Fibroblast of skin of abdomen (primary cell): ENCODE measurements at places on chromosomes 11 and 22.
A peak's percentile ranks its signal among the peaks of the same experiment; 100 is the strongest.

DNA sequence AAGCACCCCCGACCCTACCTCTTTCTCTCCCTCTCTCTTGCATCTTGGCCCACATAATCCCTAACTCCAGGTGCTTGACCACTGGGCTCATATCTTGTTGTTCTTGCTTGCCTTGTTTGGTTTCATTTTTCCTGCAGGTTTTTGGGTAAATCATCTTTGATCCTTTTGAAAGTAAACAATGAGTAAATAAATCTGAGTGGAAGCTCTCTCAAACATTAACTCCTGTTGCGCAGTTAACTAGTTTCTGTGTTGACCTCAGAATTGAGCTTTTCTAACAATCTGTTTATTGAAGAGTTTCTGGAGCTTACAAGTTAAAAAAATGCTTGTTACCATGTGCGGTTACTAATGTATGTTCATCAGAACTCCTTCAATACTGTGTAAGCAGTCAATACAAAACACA is 38.8 kb upstream of the MICAL2 start:
- DNase-seq = no peak

- peak; percentile 58 for DNase-seq
Measured at GRCh38 chr22:36757668-36758211, 18.2 kb downstream of the IFT27 start.

GRCh38 chr22:25908212-25908611 is 166.2 kb downstream of the MYO18B start:
- DNase-seq = no peak

DNA sequence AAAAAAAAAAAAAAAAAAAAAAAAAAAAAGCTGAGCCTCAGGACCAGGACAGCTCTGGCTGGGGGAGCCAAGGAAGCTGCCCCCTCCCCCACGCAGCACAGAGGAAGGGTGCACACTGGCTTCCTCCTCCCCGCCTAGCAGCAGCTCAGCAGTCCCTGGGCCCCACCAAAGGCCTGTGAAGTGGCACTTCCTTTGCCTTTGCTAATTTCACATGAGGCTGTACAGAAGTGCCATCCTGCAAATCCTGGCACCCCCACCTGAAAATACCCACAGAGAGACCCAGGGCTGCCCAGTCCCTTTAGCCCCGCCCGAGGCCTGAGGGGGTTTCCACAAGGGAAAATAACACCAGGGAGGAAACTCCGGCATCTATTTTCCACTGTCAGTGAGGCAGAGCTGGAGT is 3.9 kb downstream of the RHOG start:
- no peak for DNase-seq

DNA sequence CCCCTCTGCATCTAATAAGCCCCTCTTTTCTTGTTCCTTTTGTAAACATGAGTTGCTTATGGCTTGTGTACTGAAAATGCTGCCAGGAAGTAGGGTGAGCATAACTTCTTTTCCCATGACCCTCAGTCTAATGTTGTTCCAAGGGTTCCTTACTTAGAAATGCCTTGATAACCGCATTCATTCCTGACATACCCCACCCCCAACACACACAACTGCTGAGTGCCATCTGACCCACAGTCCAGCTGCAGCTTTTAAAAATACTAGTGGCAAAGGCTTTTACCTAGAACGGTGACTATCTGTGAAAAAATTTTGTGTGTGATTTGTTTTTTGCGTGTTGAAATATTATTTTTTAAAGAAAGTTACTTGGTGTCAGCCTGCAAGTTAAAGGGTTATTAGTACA is 52.6 kb downstream of the ARHGAP42 start:
- DNase-seq = peak; percentile 78

GRCh38 chr11:3203221-3204043 is 15.2 kb downstream of the MRGPRG start:
- DNase-seq = no peak

- DNase-seq = peak; percentile 78
Measured at GRCh38 chr22:30183861-30184278, 62.7 kb downstream of the LIF start.

- no peak for DNase-seq
Measured at GRCh38 chr11:46906609-46907041, 11.7 kb downstream of the LRP4 start.

DNA sequence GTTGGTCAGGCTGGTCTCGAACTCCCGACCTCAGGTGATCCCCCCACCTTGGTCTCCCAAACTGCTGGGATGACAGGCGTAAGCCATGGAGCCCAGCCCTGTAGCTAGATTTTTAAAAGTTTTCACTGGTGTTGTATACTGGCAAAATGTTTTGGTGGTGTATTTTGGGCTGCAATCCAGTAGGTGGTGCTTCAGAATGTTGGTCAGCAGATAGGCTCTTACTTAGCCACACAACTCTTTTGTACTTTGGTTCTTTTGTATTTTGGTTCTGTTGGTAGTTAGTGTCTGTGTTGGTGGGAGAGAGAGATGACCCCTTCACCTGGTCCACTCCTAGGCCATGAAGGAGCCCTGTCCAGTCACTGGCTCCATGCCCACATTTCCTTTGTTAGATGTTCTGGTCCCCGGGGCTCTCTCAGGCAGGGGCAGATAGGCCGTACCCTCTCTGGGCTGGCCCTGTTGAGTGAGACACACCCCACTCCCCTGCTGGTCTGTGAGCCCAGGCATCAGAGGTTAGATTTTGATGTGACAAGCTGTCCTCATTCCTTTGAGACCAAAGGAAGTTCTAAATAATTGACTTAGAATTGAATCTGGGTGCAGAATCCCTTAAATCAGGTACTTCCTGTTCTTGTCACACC is 123.8 kb downstream of the DDX10 start:
- peak; percentile 52 for DNase-seq

DNA sequence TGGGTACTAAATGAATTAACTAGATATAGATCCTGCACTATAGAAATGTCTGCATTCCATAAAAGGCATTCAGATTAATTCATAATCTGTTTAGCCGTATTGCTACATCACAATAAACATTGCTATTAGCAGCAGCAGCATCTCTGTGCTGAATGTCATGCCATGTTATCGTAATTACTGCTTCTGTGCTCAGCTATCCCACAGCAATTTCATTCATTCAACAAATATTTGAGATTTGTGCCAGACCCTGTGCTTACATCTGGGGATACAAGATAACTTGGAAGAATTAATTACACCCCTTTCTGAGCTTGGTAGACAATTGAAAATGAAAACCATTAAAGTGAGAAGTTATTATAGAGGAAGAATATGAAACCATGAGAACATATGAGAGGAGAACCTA is 185.8 kb upstream of the C11orf87 start:
- DNase-seq = peak; percentile 23

DNA sequence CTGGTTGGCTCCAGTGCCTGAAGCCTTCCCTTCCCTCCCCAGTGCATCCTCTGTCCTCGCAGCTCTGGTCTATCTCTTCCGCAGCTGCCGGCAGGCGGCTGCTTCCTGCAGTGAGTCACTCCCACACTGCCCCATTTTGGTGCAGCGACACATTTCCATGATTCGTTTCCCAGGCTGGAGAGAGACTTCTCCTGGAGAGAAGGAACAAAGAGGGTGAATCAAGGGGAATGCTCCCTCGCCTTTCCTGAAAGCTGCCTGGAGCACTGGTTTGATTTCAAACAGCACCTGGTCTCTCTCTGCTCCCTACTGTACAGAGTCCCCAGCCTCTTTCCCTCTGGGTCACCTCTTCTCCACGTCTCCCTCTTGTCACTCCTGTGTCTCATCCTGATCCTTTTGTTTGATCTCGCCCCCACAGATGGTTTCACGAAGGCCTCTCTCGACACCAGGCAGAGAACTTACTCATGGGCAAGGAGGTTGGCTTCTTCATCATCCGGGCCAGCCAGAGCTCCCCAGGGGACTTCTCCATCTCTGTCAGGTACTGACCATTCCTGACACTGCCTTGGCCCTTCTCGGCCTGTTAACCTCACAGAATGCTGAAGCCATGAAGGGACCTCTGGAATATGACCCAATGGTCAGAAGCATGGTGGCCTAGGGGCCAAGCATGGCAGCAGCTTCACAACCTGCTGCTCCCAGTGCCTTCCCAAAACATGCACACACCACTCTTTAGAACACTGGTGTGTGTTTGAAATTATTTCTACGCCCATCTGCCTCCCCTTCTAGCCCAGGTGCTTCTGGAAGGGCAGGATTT is at the start of gene TMA7B:
TMA7B (plus strand) TSS at position 758 of the 808 bp plus-strand sequence. CDS start 3,978 bp downstream, outside the sequence.
- DNase-seq = peak; percentile 76

DNA sequence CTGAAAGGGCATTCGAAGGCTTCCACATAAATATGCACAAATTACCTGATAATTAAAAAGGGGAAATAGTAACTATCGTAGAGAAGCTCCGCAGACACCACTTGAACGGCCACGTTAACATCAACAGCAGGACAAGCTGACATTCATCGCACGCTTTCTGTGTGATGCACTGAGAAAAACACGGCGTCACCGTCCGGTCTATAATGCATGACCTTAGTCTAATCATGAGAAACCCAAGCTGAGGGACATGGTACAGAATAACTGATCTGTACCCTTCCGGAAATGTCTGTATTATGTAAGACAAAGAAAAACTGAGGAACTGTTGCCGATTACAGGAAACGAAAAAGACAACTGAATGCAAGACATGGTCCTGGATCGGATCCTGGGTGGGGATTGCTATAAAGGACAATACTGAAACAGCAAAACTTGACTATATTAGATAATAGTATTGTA is 678 bp upstream of the RANGAP1 start:
- DNase-seq = peak; percentile 23

- no peak for DNase-seq
Measured at GRCh38 chr11:6599449-6599848, 4.0 kb downstream of the RRP8 start.

DNA sequence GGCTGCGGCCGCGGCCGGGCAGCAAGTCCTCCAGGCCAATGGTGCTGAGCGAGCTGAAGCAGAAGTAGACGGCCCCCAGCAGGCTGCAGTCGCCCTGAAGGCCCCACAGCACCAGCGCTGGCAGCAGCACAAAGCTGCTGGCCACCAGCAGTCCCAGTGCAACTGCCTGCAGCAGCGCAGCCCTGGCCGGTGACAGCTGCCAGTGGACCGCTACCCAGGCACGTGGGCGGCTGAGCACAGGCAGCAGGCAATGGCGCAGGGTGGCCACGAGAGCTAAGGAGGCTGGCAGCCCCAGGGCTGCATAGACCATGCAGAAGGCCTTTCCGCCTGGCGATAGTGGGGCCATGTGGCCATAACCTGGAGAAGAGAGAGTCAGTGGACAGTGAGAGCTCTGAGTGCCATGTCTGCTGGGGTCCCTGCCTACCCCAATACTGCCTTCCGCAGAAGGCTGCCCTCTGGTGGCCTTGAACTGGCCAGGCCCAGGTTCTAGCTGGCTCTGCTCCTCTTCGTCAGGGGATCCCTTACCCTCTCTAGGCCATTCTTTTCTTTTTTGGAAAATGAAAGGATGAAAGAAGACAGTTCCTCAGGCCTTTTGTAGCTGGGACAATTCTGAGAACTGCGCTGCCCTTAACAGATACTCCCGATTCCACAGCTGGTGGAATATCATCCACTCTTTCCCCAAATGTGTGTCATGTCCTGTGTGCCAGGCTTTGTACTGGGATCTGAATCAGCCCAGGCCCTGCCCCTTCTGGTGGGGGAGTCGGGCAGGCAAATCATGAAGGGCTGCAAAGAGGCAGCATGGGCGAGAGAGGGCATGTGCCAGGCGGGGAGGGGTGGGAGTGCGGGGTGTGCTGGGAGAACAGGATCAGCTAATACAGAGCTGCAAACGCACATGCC is 1.8 kb downstream of the KCNK7 start:
- DNase-seq = no peak

DNA sequence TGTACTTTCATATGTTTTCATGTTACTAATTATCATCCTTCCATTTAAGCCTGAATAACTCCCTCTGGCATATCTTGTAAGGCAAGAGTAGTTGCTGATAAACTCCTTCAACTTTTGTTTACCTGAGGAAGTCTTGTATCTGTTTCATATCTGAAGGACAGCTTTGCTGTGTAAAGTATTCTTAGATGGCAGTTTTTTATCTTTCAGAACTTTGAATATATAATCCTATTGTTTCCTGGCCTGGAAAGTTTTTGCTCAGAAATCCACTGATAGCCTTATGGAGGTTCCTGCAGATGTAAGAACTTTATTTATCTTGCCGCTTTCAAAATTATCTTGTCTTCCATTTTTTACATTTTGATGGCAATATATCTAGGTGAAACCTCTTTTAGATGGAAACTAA is 69.1 kb downstream of the KCNQ1OT1 start:
- no peak for DNase-seq

- peak; percentile 28 for DNase-seq
Measured at GRCh38 chr11:104338186-104338585, 174.2 kb upstream of the PDGFD start.

- DNase-seq = no peak
Measured at GRCh38 chr11:32527261-32528175, 56.1 kb upstream of the EIF3M start.

DNA sequence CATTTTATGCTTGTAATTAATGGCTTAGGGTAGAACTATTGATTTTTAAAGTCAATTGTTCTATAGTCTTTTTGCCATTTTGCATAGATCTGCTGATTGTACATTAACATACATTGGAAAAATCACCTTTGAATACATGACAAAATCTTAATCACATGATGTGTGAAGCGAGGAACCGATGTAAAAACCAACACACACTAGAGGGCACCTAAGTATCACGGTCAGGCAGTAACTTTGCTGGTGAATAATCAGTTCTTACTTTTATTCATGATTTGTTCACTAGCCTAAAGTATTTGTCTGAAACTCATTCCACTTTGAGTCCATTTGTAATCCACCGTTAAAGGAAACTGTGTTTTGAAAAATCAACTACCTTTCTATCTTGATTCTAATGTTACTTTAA is 28.2 kb downstream of the JHY start:
- peak; percentile 18 for DNase-seq
